DND-41 (cell line): ENCODE measurements at places on chromosomes 12 and 14.
A peak's percentile ranks its signal among the peaks of the same experiment; 100 is the strongest.

DNA sequence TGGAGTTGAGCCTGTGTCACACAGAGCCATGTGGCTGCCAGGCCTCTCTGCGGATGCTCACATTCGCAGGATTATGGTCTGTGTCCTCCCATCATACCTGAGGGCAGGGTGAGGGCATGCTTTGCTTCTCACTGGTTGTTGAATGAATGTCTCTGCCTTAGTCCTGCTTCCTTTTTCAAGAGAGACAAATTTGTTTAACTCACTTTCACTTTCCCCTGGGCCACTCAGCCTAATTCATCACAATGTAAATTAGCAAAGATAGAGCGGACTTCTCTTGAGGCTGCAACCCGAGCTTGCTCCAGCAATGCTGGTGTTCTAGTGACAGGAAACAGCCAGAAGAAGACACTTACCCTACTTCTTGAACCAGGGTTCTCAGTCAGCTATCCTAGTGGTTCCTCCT is 35.5 kb upstream of the PAX9 start:
- DNase-seq = peak; percentile 19

DNA sequence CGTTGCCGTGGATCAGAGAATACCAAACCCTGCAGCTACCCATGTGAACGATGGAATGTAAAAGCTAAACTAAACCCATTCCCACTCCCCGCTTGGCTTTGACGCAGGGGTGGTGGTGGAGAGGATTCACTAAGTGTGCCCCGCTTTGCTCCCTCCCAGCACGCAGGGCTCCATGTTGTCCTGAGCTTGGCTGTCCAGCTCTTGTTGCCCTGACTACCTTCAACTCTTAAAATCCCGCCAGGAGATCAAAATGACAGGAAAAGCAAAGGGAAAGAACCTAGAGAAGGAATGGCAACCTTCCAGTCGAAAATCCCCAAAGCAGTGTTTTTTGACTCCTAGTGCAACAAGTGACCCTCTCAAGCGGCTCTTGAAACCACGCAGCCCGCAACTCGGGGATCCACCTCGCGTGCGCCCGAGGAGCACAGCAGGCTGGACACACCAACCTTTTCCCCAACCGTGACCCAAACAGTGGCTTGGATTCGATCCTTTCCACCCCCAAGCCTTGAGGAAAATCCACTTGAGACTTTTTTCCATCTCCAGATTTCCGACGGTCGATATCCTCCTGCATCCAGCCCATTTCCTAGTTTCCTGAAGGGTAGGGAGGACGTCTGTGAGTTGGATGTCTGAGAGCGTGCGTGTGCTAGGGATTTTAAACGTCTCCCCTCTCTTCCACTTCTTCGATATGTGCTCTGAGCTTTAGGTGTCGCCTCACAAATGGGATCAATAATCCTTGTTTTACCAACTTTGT is 1.4 kb downstream of the SYT10 start:
- DNase-seq = no peak

DNA sequence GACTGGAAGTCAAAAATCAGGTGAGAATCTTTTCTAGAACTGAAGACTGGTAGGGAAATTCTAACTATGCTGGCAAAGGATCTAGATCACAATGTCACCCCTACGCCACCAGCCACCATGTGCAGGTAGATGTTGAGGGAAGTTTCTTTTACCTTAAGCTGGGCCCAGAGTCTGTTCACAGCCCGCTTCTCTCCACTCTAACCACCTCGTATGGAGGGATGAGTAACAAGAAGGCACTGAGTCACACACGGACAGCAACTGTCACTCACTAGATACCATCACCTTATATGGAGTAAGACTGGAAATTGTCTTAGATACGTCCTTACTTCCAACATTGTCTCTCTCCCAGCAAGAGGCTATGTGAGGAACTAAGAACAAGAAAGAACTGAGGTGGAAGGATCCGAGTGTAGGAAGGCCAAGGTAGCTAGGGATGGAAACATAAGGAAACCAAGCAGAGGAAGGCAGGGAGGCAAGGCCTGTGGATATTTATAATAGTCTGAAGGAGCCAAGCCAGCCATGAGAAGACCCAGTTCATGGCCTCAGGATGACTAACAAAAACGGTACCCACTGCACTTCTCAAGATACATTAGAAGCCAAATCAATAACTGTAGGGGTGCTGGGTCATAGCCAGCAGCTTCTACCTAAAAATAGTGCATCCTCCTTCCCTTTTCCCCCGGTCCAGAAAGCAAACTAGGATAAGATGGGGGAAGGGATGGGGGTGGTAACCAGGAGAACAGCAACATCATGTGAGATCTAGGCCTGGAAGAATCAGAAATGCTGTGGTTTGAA is 15.5 kb downstream of the REM2 start:
- no peak for DNase-seq

- peak; percentile 62 for DNase-seq
Measured at GRCh38 chr12:47361389-47362021, 281.7 kb upstream of the AMIGO2 start.

DNA sequence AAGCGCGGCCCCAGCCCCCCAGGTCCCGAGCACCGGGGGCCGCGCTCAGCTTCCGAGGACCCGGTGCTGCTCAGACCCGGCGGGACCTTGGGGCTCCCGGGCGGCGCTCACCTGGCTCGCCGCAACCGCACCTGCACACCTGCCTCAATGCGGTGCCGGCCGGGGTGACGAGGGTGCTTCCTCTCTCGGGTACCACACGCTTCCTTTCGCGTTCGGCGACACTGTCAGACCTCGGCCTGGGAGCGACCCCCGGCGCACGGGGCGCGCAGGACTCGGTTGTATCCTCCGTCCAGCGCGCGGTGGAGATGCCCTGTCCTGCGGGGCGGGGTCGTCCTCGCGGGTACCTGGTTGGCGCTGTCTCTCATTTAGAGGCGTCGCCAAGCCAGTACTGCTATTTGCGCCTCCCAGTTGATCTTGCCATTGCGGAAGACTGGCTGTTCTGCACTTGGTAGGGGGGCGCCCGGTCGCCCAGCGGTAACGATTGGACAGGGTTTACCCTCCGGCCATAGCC is 718 bp downstream of the PACS2 start:
- peak; percentile 40 for DNase-seq

DNA sequence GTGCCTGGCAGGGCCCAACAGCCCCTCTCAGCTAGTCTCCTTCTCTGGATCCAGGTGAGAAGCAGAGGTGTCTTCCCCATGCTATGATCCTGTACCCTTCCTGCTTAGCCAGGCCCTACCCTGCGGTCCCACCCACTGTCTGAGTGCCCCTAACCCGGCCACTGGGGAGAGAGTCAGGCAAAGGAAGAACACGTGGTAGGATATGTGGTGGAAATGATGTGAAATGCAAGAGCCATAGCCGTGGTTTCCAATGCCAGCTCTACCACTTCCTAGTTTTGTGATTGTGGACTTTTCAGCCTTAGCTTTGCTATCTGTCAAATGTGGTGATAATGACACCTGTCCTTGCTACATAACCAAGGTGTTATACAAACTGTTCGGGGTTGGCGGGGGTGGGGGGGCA is 15.8 kb downstream of the KRT2 start:
- no peak for DNase-seq
